ENCODE measurements at places on chromosomes 7 and 10.

DNA sequence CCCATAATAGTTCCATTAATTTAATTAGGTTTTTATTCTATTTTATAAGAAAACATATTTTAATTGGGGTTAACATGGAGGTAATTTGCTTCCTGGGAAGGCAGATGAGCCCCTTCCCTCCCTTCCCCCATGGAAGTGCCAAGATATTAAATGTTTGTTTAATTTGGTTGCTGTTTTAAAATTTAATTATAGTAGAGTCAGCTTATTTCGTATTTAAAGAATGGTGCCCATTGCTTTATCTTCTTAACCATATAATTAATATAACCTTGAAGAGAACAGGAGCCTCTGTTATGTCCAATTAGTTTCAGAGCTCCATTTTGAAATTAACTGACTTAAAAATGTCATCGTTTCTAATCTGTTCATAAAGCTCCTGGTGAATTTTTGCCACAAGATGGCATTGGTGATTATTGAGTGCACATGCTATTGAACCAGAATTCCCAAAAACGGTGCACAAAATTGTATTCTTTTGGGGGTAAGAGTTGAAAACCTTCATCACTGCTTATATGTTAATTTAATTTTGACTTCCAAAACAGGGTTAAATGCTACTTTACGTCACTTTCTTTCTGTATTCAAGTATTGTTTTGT lies 26.0 kb downstream of the KLHDC10 start:
- DNase-seq, result peak; percentile 3

- DNase-seq, result no peak
These were observed 1.3 kb upstream of the DGKI start for GRCh38 chr7:137848095-137848494.

- peak; percentile 47 for DNase-seq
These were observed 284.3 kb downstream of the SORCS3 start for GRCh38 chr10:104925232-104925851.

GRCh38 chr7:46292741-46293140 lies 371.7 kb upstream of the IGFBP3 start:
- no peak for DNase-seq

DNA sequence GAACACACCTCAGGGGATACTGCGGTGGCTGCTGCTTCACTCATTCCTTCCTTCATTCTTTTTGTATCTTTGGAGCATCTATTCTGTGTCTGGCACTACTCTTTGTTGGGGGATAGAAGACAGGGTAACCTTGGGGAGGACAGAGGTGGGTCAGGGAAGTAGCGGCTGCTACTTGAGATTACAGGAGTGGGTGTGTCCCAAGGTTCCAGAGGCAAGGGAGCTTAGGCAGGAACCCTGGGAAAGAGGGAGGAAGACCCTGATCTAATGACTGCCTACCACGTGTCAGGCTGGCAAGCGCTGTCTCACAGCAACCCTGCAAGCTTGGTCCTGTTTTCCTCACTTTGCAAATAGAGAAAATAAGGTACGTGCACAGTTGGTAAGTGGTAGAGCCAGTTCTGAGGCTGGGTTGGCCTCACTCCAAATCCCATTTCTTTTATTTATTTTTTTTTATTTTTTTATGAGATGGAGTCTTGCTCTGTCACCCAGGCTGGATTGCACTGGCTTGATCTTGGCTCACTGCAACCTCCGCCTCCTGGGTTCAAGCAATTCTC lies 985.9 kb upstream of the ZNF722 start:
- no peak for DNase-seq

GRCh38 chr7:83872501-83872900 lies 223.6 kb upstream of the SEMA3E start:
- DNase-seq, result no peak

GRCh38 chr7:104156842-104157277 lies 51.0 kb downstream of the ORC5 start:
- DNase-seq, result peak; percentile 47

- peak; percentile 2 for DNase-seq
These were observed 174.5 kb upstream of the PPP2R2D start for GRCh38 chr10:131726076-131726880.

GRCh38 chr10:131127610-131128009 lies 183.9 kb downstream of the TCERG1L start:
- DNase-seq, result no peak

- DNase-seq, result no peak
These were observed 482 bp upstream of the ACTR3C start for GRCh38 chr7:150323682-150324372.

- DNase-seq, result no peak
These were observed 340.7 kb upstream of the MKI67 start for GRCh38 chr10:128466831-128467371.

DNA sequence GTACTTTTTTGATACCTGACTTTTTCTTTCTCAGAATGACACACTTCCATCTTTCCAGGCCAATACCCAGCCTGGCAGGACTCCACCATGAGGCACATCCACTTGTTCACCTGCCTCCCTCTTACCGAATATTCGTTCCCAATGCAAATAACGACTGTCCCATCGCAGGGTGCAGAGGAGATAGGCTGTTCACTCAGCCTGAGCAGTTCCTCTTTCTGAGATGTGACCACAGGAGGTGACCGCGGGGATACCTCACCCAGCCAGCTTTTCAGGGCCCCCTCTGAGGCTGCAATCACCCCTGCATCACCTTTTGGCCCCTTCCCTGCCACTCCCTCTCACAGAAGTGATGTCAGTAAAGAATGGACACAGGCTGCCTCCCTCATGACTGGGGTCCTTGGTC lies 28.3 kb downstream of the PTPRN2 start:
- DNase-seq, result no peak

DNA sequence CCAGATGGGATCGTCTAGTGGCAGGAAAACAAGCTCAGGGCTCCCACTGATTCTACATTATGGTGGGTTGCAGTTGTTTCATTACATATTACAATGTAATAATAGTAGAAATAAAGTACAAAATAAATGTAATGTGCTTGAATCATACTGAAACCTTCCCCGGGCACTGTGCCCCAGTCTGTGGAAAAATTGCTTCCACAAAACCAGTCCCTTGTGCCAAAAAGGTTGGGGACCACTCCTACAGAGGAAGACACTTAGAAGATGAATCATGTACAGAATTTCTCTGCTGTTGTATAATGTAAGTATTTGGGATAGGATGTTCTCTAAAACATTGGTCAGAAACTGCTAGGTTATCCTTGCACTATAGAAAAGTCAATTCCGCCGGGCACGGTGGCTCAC lies 11.3 kb upstream of the PHYH start:
- no peak for DNase-seq

DNA sequence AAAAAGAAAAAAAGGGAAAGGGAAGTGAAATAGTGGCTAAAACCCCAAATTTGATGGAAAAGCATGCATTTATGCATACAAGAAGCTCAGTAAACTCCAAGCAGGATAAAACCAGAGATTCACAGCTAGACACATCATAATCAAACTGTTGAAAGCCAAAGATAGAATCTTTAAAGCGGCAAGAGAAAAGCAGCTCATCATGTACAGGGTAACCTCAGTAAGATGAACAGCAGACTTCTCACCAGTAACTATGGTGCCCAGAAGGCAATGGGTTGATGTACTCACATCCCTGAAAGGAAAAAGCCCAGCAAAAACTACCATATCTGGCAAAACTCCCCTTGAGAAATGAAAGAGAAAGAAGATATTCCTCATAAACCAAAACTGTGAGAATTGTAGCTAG lies 60.4 kb downstream of the TPST1 start:
- no peak for DNase-seq

DNA sequence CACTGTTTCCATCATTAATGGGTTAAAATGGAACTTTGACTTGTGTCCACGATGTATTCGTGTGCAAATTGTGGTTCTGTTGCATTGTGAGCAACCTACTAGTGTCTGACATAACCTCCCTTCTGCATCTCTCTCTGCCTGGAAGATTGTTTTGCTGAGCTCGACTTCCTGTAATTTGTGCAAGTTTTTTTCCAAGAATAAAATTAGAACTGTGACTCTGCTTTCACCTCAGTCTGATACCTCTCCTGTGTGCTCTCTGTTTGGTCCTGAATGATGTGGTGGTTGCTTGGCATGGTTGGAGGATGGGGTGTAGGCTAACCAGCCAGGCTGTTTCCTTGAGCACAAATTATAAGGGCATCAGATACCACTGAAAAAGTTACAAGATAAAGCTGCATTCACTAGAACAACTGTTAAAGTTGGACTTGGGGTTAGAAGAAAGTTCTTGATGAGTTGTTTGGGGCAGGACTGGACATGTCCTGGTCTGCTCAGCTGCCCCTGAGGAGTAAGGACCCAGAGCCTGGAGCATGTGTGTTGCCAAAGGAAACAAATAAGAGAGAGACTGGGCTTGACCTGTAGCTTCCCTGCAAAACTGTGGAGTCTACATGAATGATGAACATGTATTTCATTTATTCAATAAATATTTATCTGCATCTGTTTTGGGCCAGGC lies 1.9 kb upstream of the VOPP1 start:
- DNase-seq, result no peak

DNA sequence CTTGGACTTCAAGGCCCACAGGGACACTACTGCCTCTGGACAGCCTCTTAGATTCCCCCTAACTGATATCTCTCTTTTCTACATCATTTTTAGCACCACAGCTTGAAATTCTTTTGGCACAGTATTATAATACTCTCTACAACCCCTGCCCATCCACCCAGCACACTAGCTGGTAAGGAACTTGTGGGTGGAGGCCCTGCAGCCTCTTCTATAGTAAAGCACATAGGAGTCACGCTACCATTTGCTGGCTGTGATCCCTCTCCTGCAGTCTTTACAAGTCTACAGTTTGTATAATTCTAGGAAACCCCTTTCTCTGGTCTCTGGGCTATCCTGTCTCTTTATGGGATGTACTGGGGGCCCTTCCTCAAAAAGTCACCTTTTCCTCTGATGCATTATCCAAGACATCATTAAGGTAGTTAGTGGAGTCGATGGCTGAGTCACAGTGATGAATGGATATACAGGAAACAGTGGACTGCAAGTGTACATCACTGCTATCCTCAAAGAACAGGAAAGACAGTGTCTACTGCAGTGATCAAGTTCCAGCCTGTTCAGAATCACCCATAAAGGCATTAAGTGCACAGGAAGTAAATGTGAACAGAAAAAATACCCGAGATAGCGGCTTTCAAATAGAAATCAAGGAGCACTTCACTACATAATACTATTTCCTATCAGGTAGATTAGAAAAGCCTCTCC lies 54.4 kb downstream of the STK17A start:
- no peak for DNase-seq

GRCh38 chr7:92717993-92718716 lies 118.2 kb downstream of the CDK6 start:
- DNase-seq, result peak; percentile 76

DNA sequence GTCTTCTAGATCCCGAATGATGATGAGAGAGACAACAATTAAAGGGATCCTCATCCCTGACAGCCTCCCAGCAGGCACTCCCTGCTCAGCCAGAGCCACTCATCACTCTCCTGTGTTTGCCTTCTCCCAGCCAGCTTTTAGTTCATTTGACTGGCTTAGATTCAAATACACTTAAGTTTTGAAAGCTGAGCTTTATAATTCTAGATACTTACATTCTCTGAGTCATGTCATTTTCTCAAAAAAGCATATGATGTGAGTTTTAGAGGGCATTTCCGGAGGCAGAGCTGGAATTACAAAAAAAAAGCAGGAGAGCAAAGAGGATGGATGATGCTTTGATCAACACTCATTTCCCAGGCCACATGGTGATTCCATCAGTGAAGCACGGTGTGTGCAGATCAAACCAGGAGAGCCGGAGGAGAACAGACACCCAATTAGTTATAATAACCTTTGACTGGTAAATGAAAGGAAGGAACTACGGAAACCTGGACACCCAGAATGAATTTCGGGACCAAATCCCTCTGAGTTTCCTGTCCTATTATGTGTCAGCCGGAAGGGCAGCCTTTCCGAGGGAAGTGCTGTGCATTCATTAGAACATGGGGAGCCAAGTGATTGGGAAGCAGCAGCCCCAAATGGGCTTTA lies 81.5 kb upstream of the HPS1 start:
- DNase-seq, result no peak

DNA sequence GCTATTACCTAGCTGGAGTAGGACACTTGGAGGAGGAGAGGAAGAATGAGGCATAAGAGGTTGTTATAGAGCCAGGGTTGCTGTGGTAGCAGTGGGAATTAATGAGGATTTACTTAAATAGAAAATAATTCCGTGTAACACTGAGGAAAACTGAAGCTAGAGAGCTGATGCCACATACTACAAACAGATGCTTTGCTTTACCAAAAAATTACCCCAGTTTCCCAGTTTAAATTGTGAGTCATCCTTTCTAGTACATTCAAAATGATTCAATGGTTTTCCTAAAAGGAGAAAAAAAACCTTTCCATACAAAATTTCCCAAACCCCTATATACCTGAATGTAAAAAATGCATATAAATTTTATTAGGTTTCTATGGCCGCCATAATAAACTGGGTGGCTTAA lies 58.3 kb downstream of the ZNF518A start:
- no peak for DNase-seq

- no peak for DNase-seq
These were observed 533.0 kb downstream of the PTPRN2 start for GRCh38 chr7:158054611-158055010.

DNA sequence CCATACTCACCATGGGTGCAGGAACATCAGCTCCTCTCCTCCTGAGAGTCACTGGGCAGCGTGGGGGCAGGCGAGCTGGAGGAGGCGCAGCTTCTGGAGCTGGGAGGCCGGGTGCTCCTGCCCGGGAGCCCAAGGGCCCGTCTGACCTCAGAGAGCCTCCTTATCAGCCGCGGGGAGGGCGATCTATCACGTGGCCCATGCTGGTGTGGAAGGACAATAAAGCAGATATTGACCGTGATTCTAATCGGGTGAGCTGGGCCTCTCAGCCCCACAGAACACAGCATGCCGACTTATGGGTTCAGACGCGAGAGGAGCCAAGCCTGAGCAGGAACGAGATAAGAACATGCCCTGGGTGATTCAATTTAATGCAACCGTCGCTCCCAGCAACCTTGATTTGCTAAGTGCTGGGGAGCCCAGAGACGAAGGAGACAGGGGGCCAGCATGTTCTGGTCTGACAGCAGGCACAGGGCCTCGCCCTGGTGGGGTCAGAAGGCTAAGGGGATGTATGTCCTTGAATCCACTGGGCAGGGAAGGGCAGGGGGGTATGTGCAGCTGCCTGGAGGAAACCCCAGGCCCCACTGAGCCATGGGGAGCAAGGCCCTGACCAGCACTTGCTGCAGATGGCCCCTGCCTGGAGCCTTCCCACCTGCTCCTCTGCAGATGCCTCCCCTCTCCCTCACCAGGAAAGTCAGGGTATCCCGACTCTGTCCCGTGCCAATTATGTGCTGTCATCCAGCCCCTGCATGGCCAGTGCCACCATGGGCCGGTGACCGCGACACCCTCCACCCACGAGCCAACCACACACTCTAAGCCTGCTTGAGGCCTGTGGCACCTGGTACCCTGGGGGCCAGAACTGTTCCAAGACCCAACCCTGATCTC lies 95.3 kb upstream of the RET start:
- DNase-seq, result no peak

- no peak for DNase-seq
These were observed 326.8 kb upstream of the POT1 start for GRCh38 chr7:125256446-125256845.

GRCh38 chr7:23545493-23545892 lies 13.7 kb upstream of the TRA2A start:
- no peak for DNase-seq
